ENCODE measurements at places on chromosomes 3 and 15.

DNA sequence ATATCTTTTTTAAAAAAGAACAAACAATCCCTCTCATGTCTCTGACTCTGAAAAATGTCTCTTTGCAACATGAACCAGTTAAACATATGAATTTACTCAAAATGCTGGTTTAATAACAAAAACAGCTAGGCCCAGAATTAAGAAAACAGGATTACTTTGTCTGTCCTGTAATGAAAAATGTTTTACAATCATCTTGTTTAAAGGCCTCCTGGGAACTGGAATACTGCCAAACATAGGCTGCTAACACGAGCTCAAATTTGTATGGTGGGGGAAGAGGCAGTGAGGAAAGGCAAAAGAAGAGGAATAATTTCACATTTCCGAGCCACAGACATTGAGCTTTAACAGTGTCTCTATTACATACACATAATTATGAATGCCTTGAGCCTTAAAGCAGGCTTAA is 61.7 kb upstream of the PPIB start:
- DNase-seq, result no peak

DNA sequence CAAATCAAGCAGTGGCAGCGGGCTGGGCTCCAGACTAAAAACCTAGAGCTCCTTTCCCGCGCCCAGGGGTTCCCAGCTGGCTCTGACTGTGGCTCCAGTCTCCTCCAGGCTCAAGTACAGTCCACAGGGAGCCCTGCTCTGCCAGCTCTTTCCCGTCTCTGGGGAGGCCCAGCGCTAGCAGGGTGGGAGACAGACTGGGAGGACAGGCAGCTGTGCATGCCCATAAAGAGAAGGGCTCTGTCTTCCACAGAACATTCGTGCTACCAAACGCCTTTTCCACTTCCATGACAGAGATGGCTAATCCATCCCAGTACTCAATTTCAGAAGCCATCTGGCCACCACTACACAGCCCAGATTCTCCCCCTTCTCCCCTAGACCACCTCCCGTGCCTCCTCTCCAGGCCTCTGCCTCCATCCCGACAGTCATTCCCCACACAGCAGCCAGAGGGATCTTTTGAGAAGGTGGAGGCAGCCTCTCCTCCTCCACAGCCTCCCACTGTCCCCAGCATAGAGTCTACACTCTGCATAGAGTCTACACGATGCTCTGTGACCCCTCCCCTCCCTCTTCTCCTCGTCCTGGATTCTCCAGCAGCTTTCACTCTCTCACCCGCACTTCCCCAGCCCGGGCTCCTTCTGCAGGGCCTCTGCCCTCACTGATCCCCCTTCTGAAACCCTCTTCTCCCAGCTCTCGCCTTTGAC is 6.8 kb upstream of the DUSP7 start:
- DNase-seq, result no peak

DNA sequence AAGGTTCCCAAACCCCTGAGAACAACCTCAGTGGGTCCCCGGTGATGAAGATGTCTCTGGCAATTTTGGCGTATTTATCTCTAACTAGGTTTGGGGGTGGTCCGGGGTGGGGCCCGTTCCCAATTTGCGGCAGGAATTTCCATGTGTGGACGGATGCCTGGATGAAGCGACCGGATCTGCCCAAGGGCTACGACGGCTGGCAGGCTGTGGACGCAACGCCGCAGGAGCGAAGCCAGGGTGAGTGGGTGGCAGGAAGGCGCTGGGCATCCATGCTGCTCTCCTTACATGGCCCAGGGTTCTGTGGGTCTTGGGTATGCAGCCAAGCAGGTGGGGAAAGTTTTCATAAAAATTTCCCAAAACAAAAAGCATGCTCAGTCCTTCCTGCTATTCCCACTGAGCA is 29.3 kb downstream of the TGM4 start:
- no peak for DNase-seq

GRCh38 chr15:74889883-74890664 is at the start of gene MPI:
MPI (plus strand) TSS chr15:74890042; CDS start chr15:74890074, 32 bp downstream.
- DNase-seq, result peak; percentile 94

GRCh38 chr15:57821826-57822225 is 115.3 kb downstream of the POLR2M start:
- DNase-seq, result no peak

DNA sequence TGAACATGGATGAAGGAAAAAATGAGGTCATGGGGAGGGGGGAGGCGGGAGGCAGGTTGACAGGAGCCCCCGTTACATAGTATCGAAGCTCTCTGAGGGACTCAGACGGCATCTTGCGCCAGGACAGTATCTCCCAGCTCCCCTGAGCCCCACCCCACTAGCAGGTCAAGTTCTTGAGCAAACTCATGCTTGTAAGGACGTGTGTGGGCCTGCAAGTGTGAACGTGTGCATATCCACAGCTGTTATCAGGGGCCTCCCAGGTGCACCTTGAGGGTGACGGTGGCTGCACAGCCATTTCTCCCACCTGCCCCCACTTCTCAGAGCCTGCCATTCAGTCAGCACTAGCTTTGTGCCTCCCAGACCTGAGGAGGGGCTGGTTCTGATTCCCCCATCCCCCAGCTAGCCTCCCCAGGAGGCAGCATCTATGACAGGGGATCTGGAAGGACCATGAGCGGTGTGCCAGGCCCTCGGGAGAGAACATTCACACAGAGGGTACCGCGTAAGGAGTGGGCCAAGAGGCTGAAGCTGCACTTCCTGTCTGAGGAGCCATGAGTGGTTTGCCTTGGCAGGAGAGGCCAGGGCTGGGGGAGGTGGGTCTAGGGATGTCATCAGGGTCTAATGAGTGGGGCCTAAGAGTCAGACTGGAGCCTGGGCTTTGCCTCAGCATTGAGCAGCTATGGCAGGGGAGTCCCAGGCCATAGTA is 2.9 kb downstream of the SEMA3F start:
- no peak for DNase-seq

DNA sequence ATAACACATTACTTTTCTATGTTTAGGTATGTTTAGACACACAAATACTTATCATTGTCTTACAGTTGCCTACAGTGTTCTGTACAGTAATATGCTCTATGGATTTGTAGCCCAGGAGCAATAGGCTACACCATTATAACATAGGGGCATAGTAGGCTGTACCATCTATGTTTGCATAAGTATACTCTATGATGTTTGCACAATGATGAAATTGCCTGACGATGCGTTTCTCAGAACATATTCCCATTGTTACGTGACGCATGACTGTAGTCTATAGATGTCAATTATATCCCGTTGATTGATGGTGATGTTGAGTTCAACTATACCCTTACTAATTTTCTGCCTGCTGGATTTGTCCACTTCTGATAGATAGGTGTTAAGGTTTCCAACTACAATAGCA is 139.4 kb upstream of the PFN2 start:
- no peak for DNase-seq
